ENCODE measurements at places on chromosomes 16 and 17. TPM values are rescaled to one million over a fixed set of nuclear protein-coding genes. Genes with fewer than 3 reads are reported as not detected.

Gene LRRC3C
- not detected for polyA plus RNA-seq

Gene DPEP1
- polyA plus RNA-seq = 106 TPM

Gene MPRIP
- 123 TPM for polyA plus RNA-seq

Gene CCT6B
- 2.4 TPM for polyA plus RNA-seq

Gene AOC3
- polyA plus RNA-seq = 2.3 TPM

Gene MT3
- not detected for polyA plus RNA-seq

Gene CCDC200
- polyA plus RNA-seq = 2.8 TPM

Gene RNF227
- polyA plus RNA-seq = 4.8 TPM

Gene FA2H
- 7.8 TPM for polyA plus RNA-seq

- no peak overlapping the region for H3K4me3 ChIP-seq
- H3K36me3 ChIP-seq = no peaks in the 10 kb centered on the region
- no peaks in the 10 kb centered on the region for H3K4me1 ChIP-seq
Observed at GRCh38 chr16:20696618-20697017, 862 bp downstream of the ACSM1 start.

GRCh38 chr16:26992666-26993349, 73.9 kb upstream of the C16orf82 start:
- H3K4me1 ChIP-seq = no peaks in the 10 kb centered on the region
- H3K27me3 ChIP-seq = no peaks in the 10 kb centered on the region
- peak; percentile 13 for DNase-seq
- no peak overlapping the region for H3K4me3 ChIP-seq
- no peaks in the 10 kb centered on the region for H3K36me3 ChIP-seq

GRCh38 chr17:56290802-56291118, 137.5 kb downstream of the ANKFN1 start:
- H3K4me1 ChIP-seq = no peaks in the 10 kb centered on the region
- no peak overlapping the region for H3K4me3 ChIP-seq
- no peak overlapping the region for H3K27ac ChIP-seq
- no peaks in the 10 kb centered on the region for H3K27me3 ChIP-seq

GRCh38 chr17:27532269-27533263, 76.3 kb downstream of the KSR1 start:
- peak; percentile 78 for DNase-seq
- H3K27ac ChIP-seq = peak overlapping the region; percentile 82
- no peak overlapping the region for H3K4me3 ChIP-seq

DNA sequence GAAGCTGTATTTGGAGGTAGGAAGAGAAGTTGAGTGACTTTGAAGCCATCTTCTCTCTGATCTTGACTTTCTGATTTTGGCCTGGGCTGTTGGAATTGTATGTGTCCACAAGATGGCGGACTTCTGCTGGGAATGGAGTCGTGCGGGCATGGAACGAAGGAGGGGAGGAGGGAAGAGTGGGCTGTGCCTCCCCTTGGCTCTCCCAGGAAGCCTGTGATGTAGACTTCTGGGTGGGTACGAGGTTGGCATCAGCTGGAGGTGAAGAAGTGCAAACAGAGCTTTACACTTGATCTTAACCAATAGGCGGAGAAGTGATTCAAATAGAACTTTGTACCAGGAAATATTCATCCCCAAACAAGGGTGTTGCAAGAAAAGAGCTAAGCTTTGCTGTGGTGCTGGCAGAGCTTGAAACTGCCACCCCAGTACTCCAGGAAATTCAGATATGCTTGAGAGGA, 7.4 kb upstream of the TMEM220 start:
- H3K27me3 ChIP-seq = no peaks in the 10 kb centered on the region
- H3K4me3 ChIP-seq = no peak overlapping the region
- DNase-seq = peak; percentile 87
- H3K27ac ChIP-seq = peak overlapping the region; percentile 81

- peaks cover 4% of the 10 kb centered on the region for H3K4me1 ChIP-seq
- DNase-seq = peak; percentile 31
- no peaks in the 10 kb centered on the region for H3K27me3 ChIP-seq
- H3K27ac ChIP-seq = peak overlapping the region; percentile 16
Observed at GRCh38 chr16:87528690-87529579, 36.1 kb upstream of the ZCCHC14 start.

DNA sequence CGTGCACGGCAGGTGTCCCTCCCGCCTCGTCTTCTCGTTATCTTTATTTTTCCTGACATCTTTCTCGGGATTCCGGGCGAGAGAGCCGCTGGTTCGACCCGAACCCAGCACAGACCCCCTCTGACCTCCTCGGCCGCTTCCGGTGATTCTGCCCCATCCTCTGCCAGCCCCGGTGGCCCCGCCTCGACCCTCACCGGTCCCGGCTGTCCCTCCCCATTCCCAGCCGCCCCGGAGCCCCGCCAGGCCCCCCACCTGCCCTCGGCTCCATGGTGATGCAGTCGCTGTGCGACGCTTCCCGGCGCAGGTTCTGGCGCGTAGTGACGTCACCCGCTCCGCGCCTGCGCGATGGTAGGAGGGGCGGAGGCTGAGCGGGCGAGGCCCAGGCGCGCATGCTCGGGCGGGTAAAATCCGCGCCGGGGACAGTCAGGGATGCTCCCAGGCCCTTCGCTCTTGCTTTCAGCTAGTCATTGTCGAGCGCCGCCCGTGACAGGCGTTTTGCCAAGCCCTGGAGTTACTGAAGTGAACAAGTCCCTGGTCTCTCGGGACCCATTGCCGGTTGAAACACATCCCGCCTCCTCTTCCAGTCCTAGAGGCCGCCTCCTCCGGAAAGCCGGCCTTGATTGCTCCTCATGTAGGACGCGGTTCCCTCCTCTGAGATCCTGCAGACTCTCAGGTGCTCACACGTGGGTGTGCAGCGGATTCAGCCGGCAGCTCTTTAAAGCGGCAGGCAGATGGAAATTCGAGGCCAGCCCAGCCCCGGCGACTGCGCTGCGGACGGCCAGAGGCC, at the start of gene MTHFSD:
Gene MTHFSD, minus strand, starts transcription at position 319 of the 787 bp plus-strand sequence. Its CDS starts 51 bp downstream, at position 268.
- peak; percentile 96 for DNase-seq
- no peaks in the 10 kb centered on the region for H3K27me3 ChIP-seq
- peak within 1 kb of the TSS; percentile 82 for H3K27ac ChIP-seq
- H3K4me3 ChIP-seq = peak within 1 kb of the TSS; percentile 84
- H3K36me3 ChIP-seq = no peaks in the 10 kb centered on the region

- no peaks in the 10 kb centered on the region for H3K36me3 ChIP-seq
- no peak for DNase-seq
- H3K27me3 ChIP-seq = peaks cover 61% of the 10 kb centered on the region
- H3K4me3 ChIP-seq = no peak overlapping the region
- no peaks in the 10 kb centered on the region for H3K4me1 ChIP-seq
Observed at GRCh38 chr16:86732621-86733295, 154.4 kb downstream of the FOXL1 start.

- no peak overlapping the region for H3K4me3 ChIP-seq
- DNase-seq = no peak
- H3K27ac ChIP-seq = peak overlapping the region; percentile 66
- H3K4me1 ChIP-seq = peaks cover 18% of the 10 kb centered on the region
- no peaks in the 10 kb centered on the region for H3K36me3 ChIP-seq
- no peaks in the 10 kb centered on the region for H3K27me3 ChIP-seq
Observed at GRCh38 chr16:12802048-12802447, 1.6 kb downstream of the CPPED1 start.

GRCh38 chr16:67395458-67396158, 2.3 kb upstream of the TPPP3 start:
- H3K36me3 ChIP-seq = no peaks in the 10 kb centered on the region
- peaks cover 29% of the 10 kb centered on the region for H3K27me3 ChIP-seq
- no peak overlapping the region for H3K27ac ChIP-seq
- no peak overlapping the region for H3K4me3 ChIP-seq
- H3K4me1 ChIP-seq = peaks cover 24% of the 10 kb centered on the region
- DNase-seq = no peak

- H3K4me1 ChIP-seq = peaks cover 5% of the 10 kb centered on the region
- H3K4me3 ChIP-seq = no peak overlapping the region
- H3K27ac ChIP-seq = no peak overlapping the region
- H3K36me3 ChIP-seq = no peaks in the 10 kb centered on the region
- peaks cover 8% of the 10 kb centered on the region for H3K27me3 ChIP-seq
Observed at GRCh38 chr17:28968231-28968913, 17.1 kb upstream of the PHF12 start.

DNA sequence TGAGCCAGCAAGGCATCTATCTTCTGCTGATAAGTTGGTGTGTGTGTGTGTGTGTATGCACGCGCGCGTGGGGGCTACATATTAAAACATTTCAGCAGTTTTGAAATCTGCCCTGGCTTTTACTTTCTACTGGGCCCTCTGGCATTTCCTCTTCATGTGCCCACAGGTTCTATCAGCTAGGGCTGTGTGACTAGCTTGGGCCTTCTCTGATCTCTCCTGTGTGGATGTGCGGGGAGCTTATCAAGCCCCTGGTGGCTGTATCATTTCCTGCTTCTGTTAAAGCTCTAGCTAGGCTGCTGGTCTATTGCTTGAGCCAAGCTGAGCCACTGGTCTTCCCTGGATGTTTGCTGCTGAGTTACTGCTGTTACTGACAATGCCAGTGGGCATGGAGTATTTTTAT, 132.5 kb downstream of the AATF start:
- DNase-seq = no peak
- H3K4me3 ChIP-seq = no peak overlapping the region
- H3K27ac ChIP-seq = no peak overlapping the region
- no peaks in the 10 kb centered on the region for H3K27me3 ChIP-seq

DNA sequence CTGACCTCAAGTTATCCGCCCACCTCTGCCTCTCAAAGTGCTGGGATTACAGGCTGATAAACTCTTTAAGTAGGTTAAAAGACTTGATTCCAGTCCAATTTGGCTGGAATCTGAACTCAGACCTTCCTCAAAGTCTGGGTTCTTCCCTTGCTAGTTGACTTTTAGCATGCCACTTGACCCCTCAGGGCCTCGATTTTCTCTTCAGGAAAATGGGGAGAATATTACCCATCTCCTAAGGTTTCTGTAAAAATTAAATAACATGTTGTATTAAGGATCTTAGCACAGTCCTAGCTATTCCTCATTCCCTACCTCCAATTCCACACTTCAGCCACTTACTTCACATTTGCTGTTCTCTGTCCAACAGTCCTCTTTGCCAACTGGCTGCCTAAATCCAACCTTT, 1.9 kb downstream of the GTF3C1 start:
- no peaks in the 10 kb centered on the region for H3K36me3 ChIP-seq
- H3K4me3 ChIP-seq = no peak overlapping the region
- peak overlapping the region; percentile 7 for H3K27ac ChIP-seq
- no peaks in the 10 kb centered on the region for H3K27me3 ChIP-seq
- H3K4me1 ChIP-seq = peaks cover 14% of the 10 kb centered on the region

- no peak overlapping the region for H3K27ac ChIP-seq
- no peaks in the 10 kb centered on the region for H3K27me3 ChIP-seq
- H3K4me3 ChIP-seq = no peak overlapping the region
Observed at GRCh38 chr17:12521416-12521815, 144.3 kb upstream of the MYOCD start.

- no peak overlapping the region for H3K4me3 ChIP-seq
- H3K27ac ChIP-seq = no peak overlapping the region
- no peaks in the 10 kb centered on the region for H3K36me3 ChIP-seq
- no peak for DNase-seq
- H3K4me1 ChIP-seq = no peaks in the 10 kb centered on the region
- H3K27me3 ChIP-seq = no peaks in the 10 kb centered on the region
Observed at GRCh38 chr16:68848786-68849185, 5.5 kb downstream of the TANGO6 start.

GRCh38 chr17:64500487-64500859, 3.6 kb upstream of the POLG2 start:
- peaks cover 34% of the 10 kb centered on the region for H3K4me1 ChIP-seq
- H3K27ac ChIP-seq = no peak overlapping the region
- H3K27me3 ChIP-seq = no peaks in the 10 kb centered on the region

DNA sequence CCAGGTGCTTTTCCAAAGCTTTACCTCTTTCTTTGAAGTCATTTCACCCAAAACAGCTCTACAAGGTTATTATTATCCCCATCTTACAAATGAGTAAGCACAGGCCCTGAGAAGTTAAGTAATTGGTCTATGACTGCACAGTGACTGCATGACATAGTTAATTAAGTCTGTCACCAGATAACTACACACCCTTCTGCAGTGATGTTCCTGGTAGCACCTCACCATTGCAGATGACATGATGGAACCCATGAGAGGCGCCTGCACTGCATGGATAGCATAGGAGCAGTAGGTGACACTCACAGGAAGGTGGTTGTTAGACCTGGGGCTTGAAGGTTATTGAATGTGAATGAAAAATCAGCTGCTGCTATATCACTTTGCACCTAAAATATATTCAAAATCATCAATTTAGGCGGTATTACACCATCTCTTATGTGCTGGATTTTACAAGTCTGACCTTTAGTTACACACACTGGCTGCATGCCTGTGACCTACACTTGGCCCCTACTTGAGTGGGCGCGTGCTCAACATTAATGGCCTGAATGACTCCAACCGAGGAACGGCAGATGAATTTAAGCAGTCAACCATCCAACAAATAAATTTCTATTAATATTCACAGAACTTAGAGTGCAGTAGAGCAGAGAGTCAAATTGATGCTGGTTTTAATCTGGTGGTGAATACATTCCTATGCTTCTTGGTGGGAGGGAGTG, 239.6 kb downstream of the CDH11 start:
- H3K4me1 ChIP-seq = no peaks in the 10 kb centered on the region
- no peak for DNase-seq
- H3K27ac ChIP-seq = no peak overlapping the region
- no peaks in the 10 kb centered on the region for H3K27me3 ChIP-seq
- no peak overlapping the region for H3K4me3 ChIP-seq

DNA sequence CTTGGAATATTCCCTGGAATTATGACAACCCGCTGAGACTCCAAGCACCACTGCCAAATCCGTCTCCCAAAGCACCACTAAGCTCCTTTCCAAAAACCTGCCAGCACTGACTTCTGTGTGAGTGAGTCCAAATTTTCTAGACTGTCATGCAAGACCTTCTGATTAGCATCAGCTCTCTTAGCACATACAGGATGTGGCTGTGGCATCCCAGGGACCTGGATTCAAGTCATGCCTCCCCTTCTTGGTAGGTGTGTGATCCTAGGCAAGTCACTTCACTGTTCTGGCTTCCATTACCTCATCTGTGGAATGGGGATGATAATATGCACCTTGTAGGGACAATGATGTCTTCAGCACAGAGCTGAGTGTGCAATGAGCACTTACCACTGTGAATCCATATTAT, 38.3 kb upstream of the USP7 start:
- no peaks in the 10 kb centered on the region for H3K36me3 ChIP-seq
- H3K27me3 ChIP-seq = no peaks in the 10 kb centered on the region
- H3K27ac ChIP-seq = no peak overlapping the region
- no peaks in the 10 kb centered on the region for H3K4me1 ChIP-seq
- DNase-seq = no peak

GRCh38 chr17:1762233-1762900, 507 bp downstream of the SERPINF1 start:
- H3K27me3 ChIP-seq = no peaks in the 10 kb centered on the region
- peak overlapping the region; percentile 95 for H3K27ac ChIP-seq
- peak overlapping the region; percentile 41 for H3K4me3 ChIP-seq
- H3K4me1 ChIP-seq = peaks cover 23% of the 10 kb centered on the region
- DNase-seq = no peak

DNA sequence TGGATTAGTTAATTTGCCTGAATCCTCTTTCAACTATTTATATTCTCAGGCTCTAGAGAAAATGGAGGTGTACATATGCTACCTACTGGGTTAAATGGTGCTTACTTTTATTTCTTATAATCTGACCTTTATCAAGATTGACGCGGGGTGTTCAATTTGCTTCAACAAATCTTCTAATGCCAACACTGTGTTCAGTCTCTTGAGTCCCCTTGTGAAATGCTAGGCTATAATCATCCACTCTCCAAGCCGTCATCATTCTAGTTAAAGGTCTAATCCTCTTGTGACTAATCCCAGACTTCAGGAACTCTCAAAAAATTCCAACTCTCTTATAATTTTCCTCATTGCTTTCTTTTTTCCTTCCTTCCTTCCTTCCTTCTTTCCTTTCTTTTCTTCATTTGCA, 1396.2 kb downstream of the CDH8 start:
- DNase-seq = no peak
- H3K36me3 ChIP-seq = no peaks in the 10 kb centered on the region
- H3K4me1 ChIP-seq = peaks cover 3% of the 10 kb centered on the region
- no peak overlapping the region for H3K4me3 ChIP-seq
- no peak overlapping the region for H3K27ac ChIP-seq
